CD4-positive, alpha-beta T cell treated with Interleukin-2 at 100 ng/mL for 4 hours (primary cell): ENCODE measurements at places on chromosomes 3 and 15.

- DNase-seq = no peak
These were observed 125.6 kb downstream of the SMAD6 start for GRCh38 chr15:66827698-66828055.

DNA sequence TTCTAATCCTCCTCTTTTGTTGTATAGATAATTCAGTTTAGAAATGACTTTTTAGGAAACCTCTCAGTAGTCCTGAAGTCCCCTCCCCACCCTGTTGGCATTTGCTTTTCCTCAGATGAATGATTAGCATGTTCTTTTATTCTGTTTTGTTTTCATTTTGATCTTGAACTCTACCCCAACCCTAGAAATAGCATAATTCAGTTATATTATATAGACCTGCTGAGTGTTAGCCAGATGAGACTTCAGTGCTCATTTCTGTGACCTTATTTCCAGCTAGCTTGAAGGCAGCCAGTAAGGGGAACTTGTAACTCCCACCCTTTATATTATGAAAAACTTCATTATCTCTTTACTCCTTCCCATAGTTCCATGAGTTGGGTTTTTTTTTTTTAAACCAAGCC lies 41.2 kb downstream of the SNRK start:
- no peak for DNase-seq

DNA sequence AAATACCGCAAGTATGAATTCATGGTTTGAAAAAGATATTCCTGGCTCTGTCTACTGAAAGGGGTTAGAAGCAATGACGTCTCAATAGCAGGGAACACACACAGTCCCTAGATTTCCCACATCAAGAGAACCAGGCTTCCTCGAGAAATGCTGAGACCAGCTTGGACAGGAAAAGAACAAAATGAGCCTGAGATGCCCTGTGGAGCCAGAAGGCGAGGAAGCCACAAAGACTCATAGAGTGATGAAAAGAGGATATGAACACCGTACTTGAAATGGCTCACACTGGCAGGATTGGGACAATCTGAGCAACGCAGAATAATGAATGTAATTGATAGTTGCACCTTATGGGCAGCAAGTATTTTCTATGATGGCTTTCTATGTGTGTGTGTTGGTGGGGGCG lies 302.4 kb upstream of the ATP10A start:
- DNase-seq = no peak

DNA sequence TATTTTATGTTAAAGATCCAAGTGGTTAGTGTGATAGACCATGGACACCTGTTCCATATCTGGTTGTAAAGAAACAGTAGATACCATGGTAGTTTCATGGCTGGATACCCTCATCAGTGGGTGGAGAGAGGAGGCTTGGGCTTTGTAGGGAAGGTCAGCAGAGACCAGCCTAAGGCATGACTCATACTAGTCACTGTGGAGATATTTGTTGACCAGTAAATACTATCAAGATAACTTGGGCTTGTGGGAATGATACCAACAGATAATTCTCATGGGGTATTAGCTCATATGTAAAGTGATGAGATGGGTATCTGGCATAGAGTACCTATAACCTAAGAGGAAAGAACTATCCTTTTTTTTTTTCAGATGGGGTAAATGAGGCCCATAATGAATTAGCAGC lies 354.5 kb downstream of the CACNA2D3 start:
- DNase-seq = no peak

DNA sequence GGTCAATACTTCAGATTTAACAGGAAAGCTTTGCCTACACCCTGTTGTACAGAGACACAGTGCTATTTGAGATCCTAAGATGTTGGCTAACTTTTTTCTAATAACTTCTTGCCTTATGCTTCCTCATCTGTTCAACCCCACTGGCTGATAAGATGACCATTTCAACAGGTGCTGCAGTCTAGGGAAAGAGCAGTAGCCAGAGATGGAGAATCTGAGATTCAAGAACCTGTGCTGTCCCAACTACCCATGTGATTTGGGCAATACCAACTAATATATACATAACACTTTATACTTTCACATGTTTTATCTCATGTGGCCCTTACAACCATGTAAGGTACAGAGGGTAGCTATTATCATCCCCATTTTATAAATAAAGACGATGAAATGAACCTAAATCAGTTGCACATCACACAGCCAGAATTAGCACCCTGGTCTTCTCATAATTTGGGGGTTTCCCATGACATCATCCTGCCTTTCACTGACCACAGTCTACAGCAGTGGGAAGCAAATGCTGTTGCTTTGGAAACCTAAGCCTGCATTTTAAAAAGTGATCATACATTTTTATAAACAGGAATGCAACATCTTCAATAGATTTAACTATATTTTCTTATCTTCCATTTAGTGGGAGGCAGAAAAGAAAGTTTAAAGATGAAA lies 9.7 kb downstream of the TTC23 start:
- no peak for DNase-seq

- DNase-seq = no peak
These were observed 46.5 kb downstream of the NEK10 start for GRCh38 chr3:27322634-27323033.

GRCh38 chr3:139729300-139729699 lies 51.5 kb upstream of the NMNAT3 start:
- no peak for DNase-seq

DNA sequence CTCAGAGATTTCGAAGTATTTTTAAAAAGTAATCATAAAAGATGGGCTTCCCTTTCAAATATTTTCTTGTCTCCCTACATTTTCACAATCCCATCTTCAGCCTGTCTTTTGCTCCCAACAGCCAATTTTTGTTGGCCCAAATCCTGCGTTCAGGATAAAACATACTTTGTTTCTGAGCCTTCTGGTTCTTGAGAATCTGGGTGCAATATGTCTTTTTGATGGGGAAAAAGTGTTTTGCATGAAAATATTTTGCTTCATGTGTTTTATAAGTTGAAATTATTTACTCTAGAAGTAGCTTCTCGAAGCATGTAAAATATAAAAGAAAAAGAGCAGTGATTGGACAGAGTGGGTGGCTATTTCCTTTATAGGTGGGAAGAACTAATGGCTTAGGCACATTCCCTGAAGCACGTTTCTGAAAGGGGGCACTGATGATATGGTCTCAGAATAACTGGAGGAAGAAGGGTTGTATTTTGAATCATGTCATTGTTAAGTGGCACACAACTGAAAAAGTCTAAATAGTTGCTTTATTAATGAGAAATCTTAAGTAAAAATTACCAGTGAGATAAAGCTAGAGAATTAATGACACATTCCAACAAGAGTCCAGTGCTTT lies 3.9 kb downstream of the UNC13C start:
- no peak for DNase-seq

GRCh38 chr15:22951381-22952280 lies 28.5 kb downstream of the CYFIP1 start:
- DNase-seq = no peak

- no peak for DNase-seq
These were observed 503.6 kb downstream of the SHQ1 start for GRCh38 chr3:72344647-72345046.

- DNase-seq = no peak
These were observed 1.4 kb upstream of the SACM1L start for GRCh38 chr3:45687828-45688193.

DNA sequence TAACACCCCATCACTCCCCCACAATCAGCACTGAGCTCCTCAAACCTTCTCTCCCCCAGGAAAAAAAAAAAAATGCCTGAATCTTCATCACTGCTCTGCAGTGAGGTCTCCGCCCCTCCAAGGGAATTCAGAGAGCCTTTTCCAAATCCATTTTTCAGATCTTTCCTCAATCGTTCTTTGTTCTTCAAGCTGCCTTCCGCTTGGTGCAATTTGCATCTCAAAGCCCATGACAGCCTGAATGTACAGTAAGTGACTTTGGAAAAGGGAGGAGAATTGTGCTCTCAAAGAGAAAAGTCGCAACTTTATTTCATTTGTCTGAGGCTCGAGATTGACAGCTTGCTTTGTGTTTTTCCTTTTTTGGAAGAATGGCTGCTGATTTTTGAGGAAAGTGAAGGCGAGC lies 75.0 kb downstream of the CORO2B start:
- no peak for DNase-seq

- DNase-seq = peak; percentile 39
These were observed 3.9 kb upstream of the FSIP1 start for GRCh38 chr15:39786447-39787056.

GRCh38 chr3:105700575-105700974 lies 168.2 kb downstream of the CBLB start:
- peak; percentile 40 for DNase-seq

- no peak for DNase-seq
These were observed 269.8 kb downstream of the MBNL1 start for GRCh38 chr3:152538518-152538917.

DNA sequence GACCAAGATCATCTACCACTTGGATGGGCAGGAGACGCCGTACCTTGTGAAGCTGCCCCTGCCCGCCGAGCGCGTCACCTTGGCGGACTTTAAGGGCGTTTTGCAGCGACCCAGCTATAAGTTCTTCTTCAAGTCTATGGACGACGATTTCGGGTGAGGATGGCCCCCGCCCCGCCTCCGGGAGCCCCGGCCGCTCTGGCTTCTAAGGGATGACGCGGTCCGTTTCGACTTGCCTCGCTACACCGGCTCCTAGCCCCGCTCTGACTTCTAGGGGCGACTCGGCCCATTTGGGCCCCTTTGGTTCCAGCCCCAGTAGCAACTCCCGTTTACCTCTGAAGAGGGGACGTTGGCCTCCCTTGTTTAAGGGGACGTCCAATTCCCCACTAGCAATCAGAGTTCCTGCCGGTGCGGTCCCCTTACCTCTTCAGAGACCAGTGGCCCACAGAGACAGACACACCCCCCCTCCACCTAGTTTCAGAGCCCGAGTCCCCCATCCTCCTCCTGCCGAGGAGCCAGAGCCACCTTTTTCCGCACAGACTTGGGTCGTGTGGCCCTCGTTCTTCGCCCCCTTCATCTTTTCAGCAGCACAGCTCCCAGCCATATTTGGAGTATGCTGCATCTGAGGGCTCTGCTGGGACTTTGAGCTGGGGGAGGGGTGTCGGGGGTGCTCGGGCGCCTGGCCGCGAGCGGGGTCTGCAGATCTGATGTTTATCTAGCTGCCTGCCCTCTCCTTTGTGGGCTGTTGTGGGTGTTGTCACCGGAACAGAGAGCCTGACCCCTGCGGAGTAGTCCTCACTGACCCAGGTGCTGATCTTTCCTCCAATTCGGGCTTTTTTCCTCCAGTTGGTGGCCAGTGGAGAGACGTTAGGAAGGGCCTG lies 706 bp downstream of the DVL3 start:
- peak; percentile 35 for DNase-seq

DNA sequence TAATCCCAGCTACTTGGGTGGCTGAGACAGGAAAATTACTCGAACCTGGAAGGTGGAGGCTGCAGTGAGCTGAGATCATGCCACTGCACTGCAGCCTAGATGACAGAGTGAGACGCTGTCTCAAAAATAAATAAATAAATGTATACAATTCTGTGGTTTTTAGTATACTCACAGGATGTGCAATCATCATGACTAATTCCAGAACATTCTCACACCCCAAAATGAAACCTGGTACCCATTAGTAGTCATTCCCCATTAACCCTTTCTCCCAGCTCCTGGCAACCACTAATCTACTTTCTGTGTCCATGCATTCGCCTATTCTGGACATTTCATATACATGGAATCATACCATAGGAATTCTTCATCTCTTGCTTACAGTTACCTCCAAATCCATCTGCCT lies 44.5 kb downstream of the LRRFIP2 start:
- peak; percentile 26 for DNase-seq

DNA sequence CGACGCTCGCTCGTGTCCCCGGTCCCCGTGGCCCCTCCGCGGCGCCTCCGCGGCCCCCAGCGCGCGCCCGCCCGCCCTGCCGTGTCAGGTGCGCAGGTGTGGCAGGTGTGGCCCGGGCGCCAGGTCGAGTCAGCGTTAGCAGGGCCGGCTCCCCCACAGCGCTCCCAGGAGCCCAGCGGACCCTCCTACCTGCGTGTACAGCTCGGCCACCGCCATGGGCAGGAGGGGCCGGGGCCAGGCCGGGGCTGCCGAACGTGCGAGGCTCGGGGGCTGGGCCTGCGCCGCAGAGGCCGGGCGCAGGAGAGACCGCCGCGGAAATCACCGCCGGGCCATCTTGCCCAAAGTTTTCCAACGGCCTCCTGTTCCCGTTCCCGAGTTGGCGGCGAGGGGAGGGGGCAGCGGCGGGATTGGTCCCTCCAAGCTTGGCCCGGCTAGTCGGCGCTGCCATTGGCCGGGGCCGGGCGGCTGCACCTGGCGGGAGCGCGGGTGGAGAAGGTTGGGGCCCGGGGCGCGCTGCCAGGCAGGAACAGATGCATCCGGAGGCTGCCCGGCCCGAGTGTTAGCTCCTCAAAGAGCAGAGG lies at the start of gene MYO5C:
MYO5C (minus strand) TSS at position 384 of the 581 bp plus-strand sequence; CDS start at position 216, 168 bp downstream.
- DNase-seq = no peak

DNA sequence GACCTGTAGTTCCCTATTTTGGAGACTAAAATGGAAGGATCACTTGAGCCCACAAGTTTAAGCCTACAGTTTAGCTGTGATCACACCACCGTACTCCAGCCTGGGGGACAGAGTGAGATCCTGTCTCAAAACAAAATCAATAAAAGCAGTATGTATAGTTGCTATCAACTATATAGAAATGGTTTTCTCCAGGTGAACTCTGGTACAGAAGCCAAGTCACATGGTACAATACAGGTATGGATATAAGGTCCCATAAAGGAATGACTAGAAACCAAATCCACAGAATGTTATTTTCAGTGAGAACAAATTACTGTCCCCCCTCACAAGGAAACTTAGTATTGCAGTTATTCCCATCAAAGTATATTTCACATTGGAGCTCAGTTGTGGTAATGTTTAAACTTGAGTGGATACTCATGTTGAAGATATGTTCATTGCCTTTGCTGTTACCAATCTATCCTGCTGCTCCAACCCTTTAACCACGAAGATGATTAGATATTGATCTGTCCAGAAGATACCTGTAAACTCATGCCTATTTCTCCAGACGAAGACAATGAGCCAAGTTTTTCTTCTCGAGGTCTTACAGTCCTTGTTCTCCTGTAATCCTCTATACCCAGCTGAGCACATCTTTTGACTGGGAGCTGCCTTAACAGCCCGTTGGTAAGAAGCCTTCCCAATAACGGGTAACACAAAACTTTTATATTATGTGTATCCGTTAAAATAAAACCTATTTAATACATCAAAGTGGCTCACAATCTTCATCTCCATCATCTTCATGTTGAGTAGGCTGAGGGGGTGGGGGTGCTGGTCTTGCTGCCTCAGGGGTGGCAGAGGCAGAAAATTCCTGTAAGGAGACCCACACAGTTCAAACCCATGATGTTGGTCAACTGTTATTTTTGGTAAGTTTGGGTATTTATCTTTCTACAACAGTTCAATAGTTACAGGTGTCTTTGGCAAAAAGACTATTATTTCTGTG lies 24.6 kb downstream of the TRA2B start:
- DNase-seq = no peak

DNA sequence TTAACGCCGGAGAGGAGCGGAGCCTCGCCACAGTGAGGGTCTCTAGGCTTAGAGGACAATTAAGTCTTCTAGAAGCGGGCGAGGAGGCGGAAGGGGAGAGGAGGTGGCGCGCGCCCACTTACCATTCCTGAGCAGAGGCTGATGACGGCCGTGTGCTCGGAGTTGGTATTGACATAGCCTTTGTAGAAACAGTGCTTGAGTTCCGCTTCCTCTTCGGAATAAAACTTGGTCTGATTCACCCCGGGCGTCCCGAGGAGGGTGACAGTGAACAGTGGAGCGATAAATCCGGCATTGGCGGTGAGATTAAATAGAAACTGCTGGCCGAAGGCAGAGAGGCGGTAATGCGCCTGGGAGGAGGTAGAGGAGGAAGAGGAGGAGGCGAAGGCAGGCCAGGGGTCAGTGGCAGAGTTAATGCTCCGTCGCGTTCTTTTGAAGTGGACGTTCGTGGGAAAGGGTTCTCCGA lies 1.3 kb downstream of the ADAMTS9 start:
- no peak for DNase-seq
